ENCODE measurements at places on chromosomes 16 and 17.

DNA sequence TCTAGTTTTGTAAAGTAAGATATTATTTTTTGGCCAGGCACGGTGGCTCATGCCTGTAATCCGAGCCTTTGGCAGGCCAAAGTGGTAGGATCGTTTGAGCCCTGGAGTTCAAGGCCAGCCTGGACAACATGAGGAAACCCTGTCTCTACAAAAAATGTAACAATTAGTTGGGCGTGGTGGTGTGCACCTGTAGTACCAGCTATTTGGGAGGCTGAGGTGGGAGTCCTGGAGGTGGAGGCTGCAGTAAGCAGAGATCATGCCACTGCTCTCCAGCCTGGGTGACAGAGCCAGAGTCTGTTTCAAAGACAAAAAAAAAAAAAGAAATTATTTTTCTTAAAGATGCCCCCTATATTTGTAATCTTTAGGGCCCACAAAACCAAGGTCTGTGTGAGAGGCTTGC lies 16.0 kb upstream of the RHOT1 start:
- no peak for DNase-seq

- no peak for DNase-seq
These were observed at the start of gene ALOXE3 for GRCh38 chr17:8117980-8118768. TSS of gene ALOXE3 (minus strand) at chr17:8118514. CDS start at chr17:8117990, 524 bp downstream.

DNA sequence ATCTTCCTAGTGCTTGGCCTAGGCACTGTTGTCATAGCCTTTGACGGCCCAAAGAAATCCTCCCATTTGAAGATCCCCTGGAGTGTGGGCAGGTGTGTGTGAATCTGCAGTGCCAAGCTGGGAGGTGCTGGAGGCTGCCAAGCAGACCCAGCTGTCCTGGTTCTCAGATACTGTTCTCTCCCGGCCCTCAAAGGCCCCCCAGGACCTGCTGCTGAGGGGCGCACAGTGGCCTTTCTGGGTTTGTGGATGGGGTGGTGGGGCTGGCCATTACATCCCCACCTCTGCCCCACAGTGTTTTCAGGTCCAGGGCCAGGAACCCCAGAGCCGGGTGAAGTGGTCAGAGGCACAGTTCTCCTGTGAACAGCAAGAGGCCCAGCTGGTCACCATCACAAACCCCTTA lies 60.5 kb downstream of the MRC2 start:
- DNase-seq, result no peak

- no peak for DNase-seq
These were observed 81.1 kb downstream of the MRC2 start for GRCh38 chr17:62708587-62708986.

GRCh38 chr17:48037036-48037837 lies at the start of gene COPZ2:
TSS of gene COPZ2 (minus strand) at chr17:48037797. CDS start at chr17:48037777, 20 bp downstream.
- no peak for DNase-seq

- DNase-seq, result no peak
These were observed 22.8 kb upstream of the ACSM2B start for GRCh38 chr16:20598832-20599469.

GRCh38 chr16:66036184-66036583 lies 330.3 kb upstream of the CDH5 start:
- DNase-seq, result no peak

GRCh38 chr17:82486231-82487094 lies 27.9 kb downstream of the NARF start:
- no peak for DNase-seq

DNA sequence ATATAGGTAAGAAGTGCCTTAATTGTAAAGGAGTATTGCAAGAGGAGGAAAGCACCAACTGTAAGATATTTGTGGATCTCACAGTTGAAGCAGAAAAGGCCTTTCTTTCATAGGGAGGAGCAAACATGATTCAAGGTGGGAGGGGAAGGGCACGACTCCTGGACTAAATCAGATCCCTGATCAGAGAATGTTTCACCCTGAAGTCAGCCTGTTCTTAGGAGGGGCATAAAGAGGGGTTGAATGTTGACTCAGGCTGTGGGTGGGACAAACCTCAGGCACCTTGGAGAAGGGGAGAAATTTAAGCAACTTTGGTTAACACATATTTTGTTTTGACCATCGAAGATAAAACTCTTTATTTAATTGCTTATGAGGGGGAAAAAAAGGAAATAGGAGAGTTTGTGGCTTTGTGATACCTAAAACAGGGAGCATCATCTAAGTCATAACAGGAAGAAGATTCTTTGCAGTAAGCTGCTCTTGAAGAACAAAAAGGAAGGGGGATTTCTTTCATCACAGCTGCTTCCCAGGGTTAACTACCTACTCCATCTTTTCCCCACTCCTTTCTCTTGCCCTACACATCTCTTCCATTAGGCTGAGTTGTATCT lies 158.6 kb upstream of the ZNF267 start:
- DNase-seq, result no peak

GRCh38 chr16:47037396-47037745 lies 63.9 kb upstream of the DNAJA2 start:
- DNase-seq, result peak; percentile 2

DNA sequence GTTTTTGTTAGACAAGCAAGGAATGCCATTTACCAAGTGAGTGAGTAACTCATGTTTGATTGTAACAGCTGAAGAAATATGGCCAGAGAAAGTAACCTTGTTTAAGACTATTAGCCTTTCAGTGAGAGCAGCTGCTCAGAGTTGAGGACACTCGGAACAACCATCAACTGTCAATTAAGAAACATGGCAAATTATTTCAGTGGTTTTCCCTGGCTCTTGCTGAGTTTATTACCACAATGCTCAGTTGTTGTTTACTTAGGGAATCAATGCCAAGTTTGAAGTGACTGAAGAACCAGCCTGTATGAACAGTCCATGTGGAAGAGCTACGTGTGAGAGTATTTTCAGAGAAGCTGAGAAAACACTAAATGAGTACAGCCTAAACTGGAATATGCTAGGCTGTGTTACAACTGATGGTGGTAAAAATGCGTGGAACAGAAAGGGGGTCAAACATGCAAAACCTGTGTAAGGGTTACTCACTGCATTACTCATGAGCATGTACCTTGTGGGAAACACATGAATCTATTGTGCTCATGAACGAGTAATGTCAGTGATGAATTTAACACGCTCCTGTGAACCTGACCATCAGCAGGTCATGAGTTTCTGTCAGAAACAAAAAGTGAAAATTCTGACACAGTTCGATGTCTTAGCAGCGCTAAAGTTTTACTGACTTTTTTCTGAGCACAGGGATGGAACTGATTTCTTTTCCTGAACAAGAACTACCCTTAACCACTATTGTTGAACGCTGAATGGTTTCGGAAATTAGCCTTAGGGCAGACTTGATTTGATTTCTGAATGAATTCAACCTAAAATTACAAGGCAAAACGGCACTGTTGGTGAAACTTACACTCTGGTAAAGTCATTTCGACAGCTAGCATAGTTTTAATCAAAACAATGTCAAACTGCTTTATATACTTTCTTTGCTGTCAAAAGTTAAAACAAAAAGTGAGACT lies 33.5 kb downstream of the GNA13 start:
- DNase-seq, result no peak

DNA sequence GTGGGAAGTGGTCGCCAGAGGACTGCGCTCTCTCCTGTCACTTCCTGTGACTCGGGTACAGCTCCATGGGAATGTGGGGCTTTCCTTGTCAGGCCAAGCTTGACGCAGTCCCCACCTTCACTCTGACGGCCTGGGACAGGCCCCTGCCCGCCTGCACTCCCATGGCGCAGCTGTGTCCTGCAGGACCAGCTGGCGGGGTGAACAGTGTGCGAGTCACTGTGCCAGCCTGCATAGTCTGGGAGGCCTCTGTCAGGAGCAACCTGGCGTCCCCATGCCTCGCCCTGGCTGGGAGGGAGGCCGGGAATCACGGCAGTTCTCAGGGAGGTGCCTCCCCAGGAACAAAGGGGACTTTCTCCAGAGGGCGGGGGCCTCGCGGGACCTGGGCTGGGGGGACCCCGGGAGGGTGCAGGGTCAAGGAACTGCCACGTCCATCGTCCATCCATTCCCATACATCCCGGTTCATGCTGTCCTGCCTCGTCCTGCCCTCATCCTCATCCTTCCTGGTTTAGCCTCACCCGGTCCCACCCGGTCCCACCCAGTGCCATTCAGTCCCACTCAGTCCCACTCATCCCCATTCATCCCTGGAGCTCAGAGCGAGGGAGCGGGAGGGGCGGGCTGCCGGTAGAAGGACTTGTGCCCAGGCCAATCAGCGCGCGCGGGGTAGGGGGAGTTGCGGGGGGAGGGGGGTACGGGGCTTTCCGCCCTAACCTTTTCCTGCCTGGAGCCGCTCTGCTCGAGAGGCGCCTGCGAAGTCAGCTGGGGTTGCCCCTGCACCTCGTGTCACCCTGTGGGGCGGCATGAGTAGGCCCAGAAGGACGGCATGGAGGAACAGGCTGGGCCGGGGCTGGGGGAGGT lies 13.4 kb downstream of the FLYWCH1 start:
- DNase-seq, result no peak

DNA sequence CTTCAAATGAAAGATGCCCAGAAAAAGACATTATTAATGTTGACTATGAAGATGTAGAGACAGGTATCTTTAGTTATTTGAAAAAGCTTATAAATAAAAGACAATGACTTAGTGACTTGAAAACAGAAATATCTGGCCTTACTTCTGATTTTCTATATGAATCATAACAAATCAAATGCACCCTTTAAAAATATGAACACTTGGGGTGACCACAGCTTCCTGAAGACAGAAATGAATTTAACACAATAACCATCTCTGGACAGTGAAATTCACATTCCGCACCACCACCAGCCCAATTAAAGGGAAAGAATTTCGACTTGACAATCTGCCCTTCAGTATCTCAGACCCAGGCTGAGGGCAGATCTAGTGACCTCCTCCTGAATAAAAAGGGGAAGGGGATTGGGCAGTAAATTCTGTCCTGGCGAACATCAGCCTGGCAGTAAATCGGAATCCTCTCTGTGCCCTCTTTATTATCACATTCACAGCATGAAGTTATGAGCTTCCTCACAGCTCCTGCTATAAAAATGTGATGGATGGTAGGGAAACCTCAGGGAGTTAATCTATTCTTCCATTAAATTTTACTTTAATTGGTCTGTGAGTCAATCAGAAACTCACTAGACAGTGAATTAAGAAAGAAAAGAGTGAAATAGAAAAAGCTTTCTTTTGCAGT lies 131.5 kb downstream of the SNX11 start:
- no peak for DNase-seq

GRCh38 chr16:52364500-52364899 lies 182.4 kb downstream of the TOX3 start:
- DNase-seq, result no peak

GRCh38 chr17:14559264-14560119 lies 258.6 kb downstream of the HS3ST3B1 start:
- no peak for DNase-seq

DNA sequence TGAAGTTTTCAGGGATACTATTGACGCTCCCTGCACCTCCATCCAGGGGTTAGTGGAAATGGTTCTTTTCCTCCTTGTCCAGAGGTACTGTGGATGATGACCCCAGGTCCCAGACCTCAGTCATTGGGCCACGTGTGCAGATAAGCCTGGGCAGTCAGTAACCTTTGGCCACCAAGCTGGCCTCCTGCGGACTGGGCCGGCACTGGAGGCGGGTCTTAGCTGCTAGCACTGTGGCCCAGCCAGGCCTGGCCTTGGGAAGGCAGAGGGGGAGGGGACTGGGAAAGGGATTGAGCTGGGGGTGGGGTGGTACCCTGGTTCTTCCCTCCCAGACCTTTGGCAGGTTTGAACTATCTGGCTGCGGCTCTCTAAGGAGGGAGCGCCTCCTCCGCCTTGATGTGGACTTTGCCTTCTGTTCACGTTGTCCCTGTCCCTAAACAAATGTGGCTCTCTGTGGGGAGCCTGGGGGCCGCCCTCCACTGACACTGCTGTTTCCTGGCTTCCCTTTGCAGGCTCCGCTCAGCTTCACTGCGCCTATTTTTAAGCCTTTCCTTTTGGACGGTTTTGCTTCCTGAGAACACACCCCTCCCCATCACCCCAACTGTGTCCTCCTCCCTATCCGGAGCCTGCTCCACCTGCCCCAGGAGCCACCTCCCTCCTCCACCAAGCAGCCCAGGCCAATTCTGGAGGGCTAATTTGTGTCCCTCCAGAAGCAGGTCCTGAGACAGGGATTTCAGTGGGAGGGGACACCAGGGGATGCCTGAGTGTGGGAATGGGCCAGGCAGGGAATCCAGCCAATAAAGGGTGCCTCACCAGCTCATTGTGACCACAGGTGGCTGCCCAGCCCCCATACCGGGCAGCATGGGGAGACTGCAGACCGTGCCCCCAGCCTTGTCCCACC lies 251.9 kb downstream of the SEC14L1 start:
- no peak for DNase-seq

GRCh38 chr17:57174591-57174990 lies 81.7 kb upstream of the MSI2 start:
- DNase-seq, result no peak

DNA sequence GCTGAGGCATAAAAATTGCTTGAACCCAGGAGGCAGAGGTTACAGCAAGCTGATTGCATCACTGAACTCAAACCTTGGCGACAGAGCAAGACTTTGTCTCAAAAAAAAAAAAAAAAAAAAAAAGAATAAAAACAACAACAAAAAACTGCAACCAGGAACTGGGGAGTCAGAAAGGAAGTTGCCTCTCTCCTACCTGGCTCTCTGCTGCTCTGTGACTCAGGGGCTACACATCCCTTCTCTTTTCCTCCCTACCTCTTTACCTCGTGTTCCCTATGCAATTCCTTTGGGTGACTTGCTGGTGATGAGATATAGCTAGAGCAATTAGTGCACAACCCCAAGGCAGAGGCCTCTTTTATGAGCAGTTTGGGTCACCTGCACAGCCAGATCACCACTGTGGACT lies 95.9 kb downstream of the ABCC1 start:
- DNase-seq, result no peak

- no peak for DNase-seq
These were observed 115.3 kb downstream of the SLC39A11 start for GRCh38 chr17:72976971-72977770.

DNA sequence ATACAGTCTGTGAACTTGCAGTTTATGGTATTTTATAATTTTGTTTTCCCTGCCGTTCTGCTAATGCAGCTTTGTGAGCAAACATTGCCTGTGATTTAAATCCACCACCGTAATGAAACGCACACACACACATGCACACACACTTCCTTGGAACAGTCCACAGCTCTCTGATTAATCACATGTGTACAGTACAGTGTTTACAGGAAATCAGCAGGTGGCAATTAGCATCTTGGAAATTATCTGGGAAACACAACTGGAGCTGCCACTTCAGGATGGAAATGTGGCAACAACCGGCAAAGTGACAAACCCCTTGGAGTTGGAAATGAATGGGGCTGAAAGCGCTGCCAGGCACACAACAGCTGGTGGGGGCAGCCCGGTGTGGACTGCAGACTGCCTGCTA lies 12.9 kb upstream of the ZKSCAN2 start:
- DNase-seq, result no peak

GRCh38 chr17:36722121-36722902 lies 120.9 kb downstream of the MRM1 start:
- peak; percentile 63 for DNase-seq

- DNase-seq, result no peak
These were observed 52.9 kb upstream of the KCNJ16 start for GRCh38 chr17:70022175-70022574.

- no peak for DNase-seq
These were observed 118.6 kb downstream of the STX8 start for GRCh38 chr17:9457005-9457404.

- DNase-seq, result no peak
These were observed 381.3 kb downstream of the CDH8 start for GRCh38 chr16:61654962-61655361.
